ENCODE measurements at places on chromosomes 11 and 22.

- DNase-seq: no peak
Measured at GRCh38 chr22:42388130-42388797, 43.9 kb downstream of the NFAM1 start.

DNA sequence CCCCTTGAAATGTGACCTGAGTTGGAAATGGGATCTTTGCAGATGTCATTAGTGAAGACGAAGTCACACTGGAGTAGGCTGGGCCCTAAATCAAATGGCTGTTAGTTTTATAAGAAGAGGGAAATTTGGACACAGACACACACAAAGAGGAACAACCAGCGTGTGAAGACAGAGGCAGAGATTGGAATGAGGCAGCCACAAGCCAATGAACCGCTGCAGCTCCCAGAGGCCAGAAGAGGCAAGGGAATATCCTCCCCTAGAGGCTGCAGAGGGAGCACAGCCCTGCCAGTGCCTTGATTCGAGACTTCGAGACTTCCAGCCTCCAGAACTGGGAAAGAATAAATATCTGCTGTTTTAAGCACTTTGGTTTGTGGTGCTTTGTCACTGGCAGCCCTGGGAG, 484.5 kb downstream of the MN1 start:
- DNase-seq: no peak

- DNase-seq: peak; percentile 10
Measured at GRCh38 chr11:65251476-65251875, 10.3 kb upstream of the POLA2 start.

DNA sequence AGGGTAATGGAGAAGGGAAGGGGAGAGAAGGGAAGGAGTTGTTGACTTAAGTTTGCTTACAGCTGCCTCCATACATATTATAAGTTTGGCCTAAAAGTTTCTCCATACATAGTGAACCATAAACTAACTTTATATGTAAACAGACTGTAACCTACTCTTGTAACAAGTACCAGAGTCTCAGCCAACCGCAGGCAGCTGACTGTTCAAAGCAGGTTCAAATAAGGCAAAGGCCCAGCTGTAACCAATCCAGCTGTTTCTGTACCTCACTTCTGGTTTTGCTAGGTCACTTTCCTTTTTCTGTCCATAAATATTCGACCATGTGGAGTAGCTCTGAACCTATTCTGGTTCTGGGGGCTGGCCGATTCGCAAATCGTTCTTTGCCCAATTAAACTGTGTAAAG, 591.2 kb downstream of the INSC start:
- DNase-seq: no peak

- no peak for DNase-seq
Measured at GRCh38 chr11:2269601-2270321, 627 bp downstream of the ASCL2 start.

Data from AG09309 (cell line).